Muscle of arm (tissue), 14 donors: ENCODE measurements at places on chromosomes 12 and 14. TPM values are rescaled to one million over a fixed set of nuclear protein-coding genes. Genes with fewer than 3 reads are reported as not detected.

The CCDC38 gene
- 0.20 TPM for polyA plus RNA-seq

The LMO3 gene
- 1.8 TPM for polyA plus RNA-seq

The SLC35F4 gene
- 0.39 TPM for polyA plus RNA-seq

The ABCD2 gene
- 0.15 TPM for polyA plus RNA-seq

The C3AR1 gene
- 4.8 TPM for polyA plus RNA-seq

The RAD51B gene
- 10.5 TPM for polyA plus RNA-seq

The CLMN gene
- polyA plus RNA-seq = 3.2 TPM

The EIF2S3B gene
- polyA plus RNA-seq = 19.9 TPM

The GAS2L3 gene
- 18.9 TPM for polyA plus RNA-seq
